Activated CD4-positive, alpha-beta T cell treated with anti-CD3 and anti-CD28 coated beads for 1 hour (primary cell): ENCODE measurements at places on chromosomes 6 and 20.

GRCh38 chr20:63520934-63521601, 503 bp downstream of the PPDPF start:
- DNase-seq, result peak; percentile 52

DNA sequence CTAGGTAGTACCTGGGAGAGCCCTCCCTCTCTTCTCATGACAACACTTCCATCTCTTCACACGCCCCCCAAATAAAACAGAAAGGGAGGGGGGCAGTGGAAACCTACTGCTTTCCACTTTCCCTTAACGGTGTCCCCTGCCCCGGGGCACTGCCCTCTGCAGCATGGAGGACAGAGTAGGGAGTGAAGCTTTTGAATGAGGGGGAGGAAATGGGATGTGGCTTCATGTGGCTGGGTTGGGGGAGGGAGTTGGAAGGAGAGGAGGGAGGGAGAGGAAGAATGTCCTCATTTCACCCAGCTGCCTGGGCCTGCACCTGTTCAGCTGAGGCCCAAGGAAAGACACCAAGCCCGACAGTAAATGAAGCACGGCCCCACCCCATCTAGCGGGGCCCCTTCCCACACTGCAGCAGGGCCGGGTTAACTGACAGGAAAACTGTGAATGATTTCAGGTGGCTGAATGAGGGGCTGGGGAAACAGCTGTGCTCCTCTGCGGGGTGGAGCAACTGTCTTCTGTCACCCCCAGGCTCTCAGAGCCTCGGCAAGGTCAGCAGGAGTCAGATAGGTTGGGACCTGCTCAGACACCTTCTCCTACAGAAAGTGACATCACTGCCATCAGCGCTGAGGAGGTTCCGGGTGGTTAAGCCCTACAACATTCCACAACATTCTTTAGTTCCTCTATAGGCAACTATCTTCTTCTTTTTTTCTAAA, 40.0 kb upstream of the TAF8 start:
- no peak for DNase-seq

- DNase-seq, result no peak
Measured at GRCh38 chr20:36110994-36111393, 43.5 kb upstream of the EPB41L1 start.

DNA sequence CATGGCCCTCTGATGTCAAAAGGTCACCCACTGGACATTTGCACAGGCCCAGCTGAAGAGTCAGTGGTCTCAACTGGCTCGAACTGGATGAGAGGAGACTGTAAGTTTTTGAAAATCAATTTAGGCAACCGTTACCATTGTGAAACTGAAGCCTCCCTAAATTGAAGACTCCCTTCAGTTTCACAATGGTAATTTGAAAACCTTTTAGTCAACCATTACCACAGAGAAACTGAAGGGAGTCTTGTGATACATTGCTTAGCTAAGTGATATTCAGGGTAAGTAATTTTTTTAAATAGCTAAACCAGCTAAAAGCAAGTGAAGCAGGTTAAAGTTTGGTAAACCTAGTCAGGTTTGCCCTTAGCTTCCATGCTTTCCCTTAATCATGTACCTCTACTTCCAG, 197.3 kb upstream of the NT5E start:
- no peak for DNase-seq

GRCh38 chr6:39850736-39851297, 58.6 kb downstream of the DAAM2 start:
- DNase-seq, result no peak

DNA sequence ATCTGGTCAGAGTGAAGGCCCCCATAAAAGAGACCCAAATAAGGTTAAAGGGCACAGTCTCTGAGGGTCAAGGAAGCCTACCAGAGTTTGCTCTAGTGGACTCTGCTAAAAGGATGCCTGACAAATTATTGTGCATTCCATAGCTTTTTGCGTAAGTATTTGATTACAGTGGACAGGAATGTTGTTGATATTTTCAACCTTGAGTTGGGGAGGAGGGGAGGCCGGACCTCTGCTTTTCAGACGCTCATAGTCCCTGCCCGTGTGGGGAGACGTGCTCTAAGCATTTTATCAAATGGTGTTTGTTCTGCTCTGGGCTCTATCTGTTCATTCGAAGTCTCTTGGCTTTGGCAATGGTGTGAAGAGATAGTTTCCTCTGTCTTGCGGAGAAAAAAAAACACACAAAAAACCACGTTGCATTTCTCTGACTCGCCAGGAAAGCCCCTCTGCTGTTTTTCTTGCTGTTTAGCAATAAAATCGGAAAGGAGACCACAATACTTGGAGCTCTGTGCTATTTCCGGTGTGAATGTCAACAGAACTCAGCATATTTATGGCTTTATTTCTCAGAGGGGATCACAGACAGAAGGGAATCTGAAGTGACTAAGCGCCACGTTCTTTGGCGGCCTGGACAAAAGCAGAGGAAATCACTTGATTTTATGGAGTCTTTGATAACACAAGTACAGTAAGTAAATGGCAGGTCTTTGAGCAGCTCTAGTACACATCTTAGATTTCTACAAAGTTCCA, 159.8 kb downstream of the ZFP64 start:
- DNase-seq, result no peak

GRCh38 chr6:42778122-42778521, 3.7 kb upstream of the BICRAL start:
- no peak for DNase-seq
